EH (cell line): ENCODE measurements at places on chromosomes 11 and 22.

GRCh38 chr11:97764605-97765004 is 1256.1 kb upstream of the CNTN5 start:
- no peak for DNase-seq

- no peak for DNase-seq
Observed at GRCh38 chr22:33835265-33835664, 85.0 kb downstream of the LARGE1 start.

GRCh38 chr11:75733431-75734107 is 15.9 kb downstream of the MOGAT2 start:
- DNase-seq = peak; percentile 6

DNA sequence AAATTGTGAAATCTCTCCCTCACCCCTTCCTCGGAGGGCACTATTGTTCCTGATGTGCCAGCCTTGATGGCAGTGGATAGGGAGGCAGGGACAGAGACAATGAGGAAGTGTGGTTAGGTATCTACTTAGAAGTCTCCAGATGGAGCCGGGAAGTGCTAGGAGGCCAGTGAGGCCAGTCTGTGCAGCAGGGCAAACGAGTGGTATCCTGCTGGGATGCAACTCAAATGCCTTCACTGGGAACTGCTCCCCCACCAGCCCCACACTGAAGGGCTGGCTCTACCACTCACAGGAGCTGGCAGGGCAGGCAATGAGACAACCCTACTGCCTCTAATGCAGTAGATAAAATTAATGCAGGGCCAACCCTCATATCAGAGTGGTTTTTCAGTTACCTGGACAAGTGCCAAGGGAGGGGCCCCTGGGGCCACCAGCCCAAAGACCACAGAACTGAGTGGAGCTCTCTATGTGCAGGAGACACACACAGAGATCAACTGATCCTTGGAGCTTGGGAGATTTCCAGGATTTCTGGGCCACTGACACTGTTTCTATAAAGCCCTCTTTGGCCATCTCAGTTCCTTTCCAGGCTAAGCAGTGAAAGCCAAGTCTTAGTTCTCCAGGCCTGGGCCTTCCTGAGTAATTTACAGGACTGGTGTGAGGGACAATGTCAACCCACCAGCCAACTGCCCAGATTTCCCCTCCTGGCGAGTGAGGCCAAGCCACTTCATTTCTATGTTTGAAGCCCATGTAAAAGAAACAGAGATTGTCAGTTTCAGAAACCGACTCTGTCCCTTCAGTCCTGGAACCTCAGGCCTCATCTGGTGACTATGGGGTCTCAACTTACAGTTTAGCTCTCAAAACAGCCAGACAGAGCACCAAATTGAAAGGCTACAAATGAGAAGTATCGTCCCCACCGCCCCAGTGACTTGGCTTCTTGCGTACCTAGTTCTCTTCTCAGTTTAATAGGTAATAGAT is 4.1 kb downstream of the MIF start:
- DNase-seq = no peak

DNA sequence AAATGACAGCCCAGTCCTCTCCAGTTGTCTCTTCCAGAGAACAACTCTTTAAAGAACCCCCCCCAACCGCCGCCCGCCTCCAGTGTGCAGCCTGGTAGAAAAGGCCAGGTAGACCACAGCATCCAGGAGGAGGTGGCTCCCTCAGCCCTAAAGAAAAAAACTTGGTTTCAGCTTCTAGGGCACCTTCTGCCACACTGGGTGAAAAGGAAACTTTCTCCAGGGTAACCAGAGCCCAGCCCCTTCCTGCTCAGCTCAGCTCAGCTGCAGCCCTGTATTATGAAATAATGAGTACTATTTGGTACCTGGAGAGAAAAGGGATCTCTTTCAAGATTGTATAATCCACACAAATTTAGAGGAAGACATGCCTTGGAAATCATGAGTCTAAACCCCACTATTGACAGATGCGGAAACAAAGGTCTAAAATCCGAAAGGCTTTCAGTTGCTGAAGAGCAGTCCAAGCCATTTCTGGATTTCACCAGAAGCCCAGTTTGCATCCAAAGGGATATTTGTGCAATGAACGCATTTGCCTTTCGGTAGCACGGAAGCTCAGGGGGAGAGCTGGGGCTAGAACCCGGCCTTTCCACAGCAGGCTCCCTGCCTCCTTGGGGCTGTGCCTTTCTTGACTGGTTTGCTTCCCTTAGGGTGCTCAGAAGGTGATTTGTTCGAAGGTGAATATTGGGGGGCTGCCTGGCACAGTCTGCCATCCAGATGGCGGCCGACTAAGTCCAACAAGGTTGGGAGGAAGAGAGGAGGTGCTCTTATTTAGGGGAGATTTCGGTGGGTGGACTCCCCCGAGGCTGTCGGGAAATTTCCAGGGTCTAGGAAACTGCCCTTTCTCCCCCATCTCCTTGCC is 3.3 kb downstream of the FXYD6 start:
- DNase-seq = no peak

DNA sequence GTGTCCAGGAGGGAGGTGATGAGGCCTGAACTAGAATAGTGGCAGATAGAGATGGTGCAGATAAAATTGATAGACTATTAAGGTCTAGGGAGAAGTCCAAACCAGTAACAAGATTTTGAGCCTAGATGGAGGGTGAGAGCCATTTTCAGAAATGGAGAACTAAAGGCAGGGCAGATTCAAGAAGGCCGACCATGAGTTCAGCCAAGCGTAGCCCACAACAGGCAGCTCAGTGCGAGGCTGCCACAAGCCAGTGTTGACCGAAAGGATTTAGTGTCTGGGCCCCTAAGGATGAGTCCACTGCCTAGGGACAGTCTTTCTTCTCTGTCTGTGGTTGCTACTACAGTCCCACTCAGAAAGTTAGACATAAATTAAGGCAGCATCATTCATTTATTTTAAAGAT is 51.7 kb downstream of the PPP2R1B start:
- DNase-seq = no peak

DNA sequence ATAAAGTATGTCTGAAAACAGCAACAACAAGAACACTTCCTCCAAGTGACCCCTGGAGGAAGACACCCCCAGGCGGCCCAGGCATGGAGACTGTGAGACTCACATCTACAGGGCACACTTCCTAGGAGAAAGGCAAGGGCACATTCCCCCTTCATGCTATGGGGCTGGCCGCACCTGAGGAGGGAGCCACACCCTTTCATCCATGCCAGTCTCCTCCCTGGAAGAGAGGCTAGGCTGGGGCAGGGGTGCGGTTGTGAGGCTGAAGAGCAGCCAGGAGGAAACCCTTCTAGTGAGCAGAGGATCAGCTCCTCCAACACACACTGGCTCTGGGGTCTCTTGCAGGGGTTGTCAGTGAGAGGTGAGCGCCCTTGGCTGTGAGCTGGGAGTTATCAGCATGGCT is 678.8 kb downstream of the NTM start:
- no peak for DNase-seq

GRCh38 chr11:103043826-103044678 is 47.9 kb downstream of the DCUN1D5 start:
- DNase-seq = no peak

- peak; percentile 44 for DNase-seq
Observed at GRCh38 chr11:34840736-34841386, 75.3 kb downstream of the APIP start.

GRCh38 chr11:112613051-112613972 is 347.9 kb upstream of the NCAM1 start:
- DNase-seq = peak; percentile 29
